ENCODE measurements at places on chromosomes 1 and 21.
A peak's percentile ranks its signal among the peaks of the same experiment; 100 is the strongest.

DNA sequence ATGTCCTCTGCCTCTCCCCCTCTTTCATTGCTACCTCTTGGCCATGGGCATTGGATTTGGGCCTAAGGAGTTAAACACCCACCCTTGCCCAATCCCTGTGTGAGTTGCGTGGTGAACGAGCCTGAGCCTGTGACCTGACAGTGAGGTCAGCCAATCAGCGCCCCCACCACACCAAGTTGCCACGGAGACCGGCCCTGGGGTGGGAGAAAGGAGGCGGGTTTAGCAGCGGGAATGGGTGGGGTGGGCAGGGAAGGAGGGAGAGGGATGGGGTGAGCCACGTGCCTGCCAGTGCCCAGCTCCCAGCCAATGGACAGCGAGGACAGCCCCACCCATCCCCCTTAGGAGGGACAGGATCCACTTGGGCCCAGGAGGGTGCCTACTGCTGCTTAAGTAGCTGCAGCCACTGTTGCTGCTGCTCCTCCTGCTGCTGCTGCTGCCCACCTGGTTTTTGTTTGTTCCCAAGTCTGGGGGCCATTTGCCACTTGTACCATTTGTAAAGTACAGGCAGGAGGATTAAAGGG lies 9.5 kb downstream of the ZBTB7B start:
- peak; percentile 91 for DNase-seq

GRCh38 chr21:34792504-34793089 lies 123.8 kb downstream of the CLIC6 start:
- DNase-seq, result no peak

- DNase-seq, result peak; percentile 92
Measured at GRCh38 chr1:214003233-214003632, 15.5 kb downstream of the PROX1 start.

GRCh38 chr21:36700971-36701755 lies 2.2 kb downstream of the SIM2 start:
- DNase-seq, result no peak

GRCh38 chr1:85555867-85556573 lies 24.5 kb upstream of the CCN1 start:
- no peak for DNase-seq

DNA sequence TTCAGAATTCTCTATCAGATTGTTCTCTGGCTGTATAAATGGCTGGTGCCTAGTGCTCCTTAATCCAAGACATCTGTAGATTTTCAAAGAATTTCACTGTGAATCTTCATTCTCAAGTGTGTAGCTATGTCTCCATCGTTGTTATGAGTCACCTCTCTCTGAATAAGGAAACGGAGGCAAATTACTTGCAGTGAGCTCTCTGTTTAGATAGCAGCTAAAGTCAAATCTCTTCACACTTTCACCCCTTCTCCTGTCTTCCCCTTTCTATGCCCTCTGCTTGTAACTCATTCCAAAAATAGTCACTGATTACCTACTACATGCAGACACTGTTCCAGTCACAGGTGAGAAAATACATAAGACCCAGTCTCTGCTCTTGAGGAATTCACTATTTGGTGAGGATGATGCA lies 39.7 kb downstream of the CHML start:
- no peak for DNase-seq

DNA sequence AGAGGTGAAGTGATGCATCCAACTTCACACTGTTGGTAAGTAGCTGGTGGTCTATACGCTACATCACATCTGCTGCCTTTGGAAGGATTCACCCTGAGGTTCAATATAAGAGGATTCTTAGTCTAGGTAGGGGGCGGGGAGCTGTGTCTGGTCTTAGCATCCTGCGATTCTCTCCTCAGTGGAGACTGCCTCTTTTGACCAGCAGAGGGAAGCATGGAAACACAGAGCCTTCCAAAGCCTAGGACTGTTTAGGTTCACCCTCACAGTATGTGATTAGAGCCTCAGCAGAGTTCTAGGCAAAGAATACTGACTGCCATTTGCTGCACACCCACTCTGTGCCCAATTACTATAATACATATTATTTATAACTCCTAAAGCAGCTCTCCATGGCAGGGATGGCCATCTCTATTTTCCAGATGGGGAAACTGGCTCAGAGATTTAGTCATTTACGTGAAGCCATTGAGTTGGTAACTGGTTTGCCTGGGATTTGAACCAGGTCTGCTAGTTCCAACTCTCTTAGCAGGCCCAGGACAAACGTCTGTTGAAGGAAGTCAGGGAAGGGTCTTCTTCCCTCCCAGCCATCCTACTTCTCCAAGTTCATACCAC lies 28.9 kb upstream of the EFCAB14 start:
- DNase-seq, result no peak

- no peak for DNase-seq
Measured at GRCh38 chr1:203888807-203889251, 27.4 kb downstream of the SNRPE start.

GRCh38 chr1:160097151-160097910 lies 1.1 kb downstream of the IGSF8 start:
- DNase-seq, result no peak

DNA sequence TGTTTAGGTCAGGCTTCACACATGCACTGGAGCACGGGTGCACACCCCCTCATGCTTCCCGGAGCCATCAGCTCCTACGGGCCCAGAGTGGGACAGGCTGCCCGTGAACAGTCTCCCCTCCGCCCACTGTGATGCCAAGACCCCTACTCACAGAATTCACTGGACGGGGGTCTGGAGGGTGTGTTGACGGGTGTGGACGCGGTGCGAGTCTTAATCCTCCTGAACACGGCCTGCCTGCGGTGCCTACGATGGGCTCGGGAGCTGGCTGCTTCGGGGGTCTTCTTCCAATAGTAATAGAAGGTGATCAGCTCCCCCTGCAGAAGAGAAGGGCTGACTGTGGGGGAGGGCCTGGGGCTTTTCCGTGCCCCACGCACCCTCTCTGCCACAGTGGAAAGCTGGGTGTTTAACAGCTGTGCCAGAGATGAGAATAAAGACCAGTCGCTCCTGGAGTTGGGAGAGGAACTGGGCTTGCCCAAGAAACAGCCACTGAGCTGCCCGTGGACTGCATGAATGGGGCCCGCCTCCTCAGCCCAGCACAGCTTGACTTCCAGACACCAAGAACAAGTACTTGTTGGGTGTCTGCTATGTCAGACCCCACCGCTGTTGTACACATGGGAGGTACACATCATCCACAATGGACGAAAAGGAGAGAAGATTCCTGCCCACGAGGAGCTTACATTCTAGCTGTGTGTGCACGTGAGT lies 47.9 kb downstream of the SLC45A1 start:
- DNase-seq, result no peak

DNA sequence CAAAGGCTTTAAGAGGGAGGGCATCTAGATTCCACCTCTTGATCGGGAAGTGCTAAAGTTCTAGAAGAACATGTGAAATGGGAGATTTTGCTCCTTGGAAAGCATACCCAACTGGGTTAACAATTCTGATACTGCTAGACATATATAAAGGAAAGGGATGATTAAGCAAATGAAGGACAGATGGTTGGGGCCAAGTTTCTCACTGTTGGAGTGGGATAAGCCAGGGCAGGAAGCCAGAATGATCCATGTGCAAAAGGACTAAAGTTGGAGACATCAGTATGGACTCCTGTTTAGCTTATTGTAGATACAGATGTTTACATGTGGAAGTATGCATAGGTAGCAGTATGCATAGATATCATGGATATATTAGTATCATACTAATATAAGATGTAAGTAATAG lies 16.8 kb downstream of the PLA2G5 start:
- no peak for DNase-seq

GRCh38 chr1:8152731-8153702 lies 126.9 kb upstream of the ERRFI1 start:
- no peak for DNase-seq

DNA sequence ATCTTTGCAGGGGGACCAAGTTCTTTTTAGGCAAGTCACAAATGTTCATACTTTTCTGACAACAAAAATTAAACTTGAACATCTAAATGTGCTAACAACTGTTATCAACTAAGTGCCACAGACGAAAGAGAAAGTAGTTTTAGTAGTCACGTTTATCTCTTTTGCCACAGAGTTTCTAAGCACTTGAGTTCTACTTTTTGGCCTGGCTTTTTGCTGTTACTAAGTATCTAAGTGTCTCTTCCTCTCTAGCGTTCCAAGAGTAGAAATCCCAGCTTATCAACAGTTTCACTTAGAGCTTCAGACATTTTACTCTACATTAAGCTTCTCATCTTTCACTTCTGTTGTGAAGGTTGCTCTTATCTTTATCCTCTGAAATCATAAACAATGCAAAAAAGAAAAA lies 34.2 kb downstream of the GATAD2B start:
- DNase-seq, result no peak

GRCh38 chr1:38872401-38873026 lies 634 bp downstream of the MYCBP start:
- DNase-seq, result no peak

DNA sequence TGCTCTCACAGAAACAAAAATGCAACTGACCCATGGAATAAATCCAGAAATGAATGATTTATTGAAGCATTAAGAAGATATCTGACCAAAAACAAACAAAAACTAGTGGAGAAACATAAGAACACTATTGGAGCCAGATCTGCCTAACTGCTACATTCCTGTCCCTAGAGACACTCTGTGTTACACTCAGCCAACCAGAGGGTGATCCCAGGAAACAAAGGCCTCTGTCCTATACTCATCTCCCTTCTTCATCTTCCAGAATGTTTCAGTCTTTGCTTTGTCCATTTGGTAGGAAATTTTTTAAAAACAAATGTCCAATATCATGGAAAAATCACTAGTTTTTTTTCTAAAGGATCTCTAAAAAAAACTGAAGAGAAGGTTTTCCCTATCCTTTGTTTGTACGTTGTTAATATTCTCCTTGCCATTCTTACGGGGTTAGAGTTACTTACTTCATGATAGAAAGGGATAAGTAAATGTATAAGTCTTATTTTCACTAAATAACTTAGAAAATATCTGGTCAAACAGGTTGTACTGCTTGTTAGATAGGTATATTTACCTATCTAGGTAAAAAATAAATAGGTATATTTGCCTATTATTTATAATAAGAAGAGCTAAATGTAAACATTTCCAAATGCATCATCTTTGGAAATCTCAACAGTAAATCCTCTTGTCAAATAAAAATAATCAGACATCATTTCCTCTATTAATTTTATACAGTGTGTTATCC lies 59.1 kb downstream of the NME7 start:
- DNase-seq, result no peak

- DNase-seq, result no peak
Measured at GRCh38 chr1:2348346-2349325, 42.7 kb downstream of the MORN1 start.

DNA sequence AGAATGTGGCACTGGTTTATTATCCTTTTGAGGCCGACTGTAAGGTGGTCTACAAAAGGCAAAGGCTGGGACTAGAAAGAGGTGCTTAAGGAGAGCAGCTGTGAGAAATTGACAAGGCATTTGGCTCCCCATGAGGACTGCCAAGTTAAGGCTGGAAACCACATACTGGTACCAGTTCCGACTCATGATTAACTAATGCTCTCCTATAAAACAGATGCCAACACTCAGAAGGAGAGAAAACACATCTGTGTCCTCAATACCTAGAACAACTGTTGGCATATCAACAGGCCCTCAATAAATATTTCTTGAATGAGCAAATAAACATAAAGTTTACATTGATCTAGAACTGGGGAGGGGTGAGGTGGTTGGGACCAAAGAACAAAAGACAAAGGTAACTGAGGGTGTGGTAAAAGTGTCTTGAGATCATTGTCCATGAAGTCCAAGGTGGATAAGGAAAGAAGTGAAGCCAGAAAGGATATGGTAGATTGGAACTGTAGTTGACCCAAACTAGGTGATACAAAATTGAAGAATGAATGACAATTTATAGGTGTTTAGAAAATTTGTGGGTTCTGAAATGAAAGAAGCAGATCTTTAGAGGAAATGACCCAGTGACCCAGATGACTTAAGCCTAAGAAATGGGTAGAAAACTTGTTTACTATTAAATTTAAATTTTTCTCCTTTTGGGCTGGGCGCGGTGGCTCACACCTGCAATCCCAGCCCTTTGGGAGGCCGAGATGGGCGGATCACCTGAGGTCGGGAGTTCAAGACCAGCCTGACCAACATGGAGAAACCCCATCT lies 16.9 kb upstream of the MCL1 start:
- DNase-seq, result no peak

- DNase-seq, result no peak
Measured at GRCh38 chr1:159999204-159999603, 32.6 kb downstream of the PIGM start.

- no peak for DNase-seq
Measured at GRCh38 chr1:15016526-15016925, 137.0 kb upstream of the TMEM51 start.

- no peak for DNase-seq
Measured at GRCh38 chr1:7856345-7856744, 3.5 kb upstream of the UTS2 start.

DNA sequence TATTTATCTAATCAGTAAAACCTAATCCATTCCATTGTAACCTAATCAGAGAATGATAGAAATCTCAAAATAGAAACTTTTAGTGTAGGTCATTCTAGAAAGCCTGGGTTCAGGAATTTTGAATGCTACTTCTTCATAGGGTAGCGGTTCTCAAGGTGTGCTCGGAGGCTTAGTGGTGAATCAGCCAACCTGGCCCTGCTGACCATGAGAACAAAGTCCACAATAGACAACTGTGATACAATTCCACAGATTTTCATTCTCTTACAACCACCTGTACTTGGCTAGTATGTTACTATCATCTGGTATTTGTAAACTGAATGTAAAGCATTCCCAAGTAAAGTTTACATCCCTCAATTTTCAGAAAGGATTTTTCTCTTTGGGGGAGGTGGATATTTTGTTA lies 7.5 kb upstream of the PUM1 start:
- no peak for DNase-seq

DNA sequence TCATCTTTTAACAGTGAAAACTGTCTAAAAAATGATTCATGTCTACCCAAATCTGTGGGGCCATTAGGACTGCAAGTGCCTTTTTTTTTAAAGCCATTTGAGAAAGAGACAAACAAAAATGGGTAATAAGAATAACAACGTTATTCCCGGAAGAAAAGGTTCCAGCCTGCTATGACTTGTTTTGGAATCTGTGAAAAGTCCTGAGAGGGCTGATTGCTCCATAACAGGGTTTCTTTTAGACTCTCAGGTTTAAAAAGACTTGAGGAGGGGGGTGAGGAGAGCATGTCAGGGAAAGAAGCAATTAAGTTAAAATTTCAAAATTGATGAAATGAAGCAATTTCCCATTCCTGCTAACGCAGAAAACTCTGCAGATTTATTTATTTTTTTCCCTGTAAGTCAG lies 56.4 kb downstream of the CACHD1 start:
- no peak for DNase-seq

Measured in NCI-H524 treated with DMSO at 0.1 percent for 48 hours (cell line).